ENCODE measurements at places on chromosomes 5 and 9.

GRCh38 chr9:74499770-74500583, 2.8 kb downstream of the RORB start:
- DNase-seq = no peak

GRCh38 chr9:5085993-5086392, 99.4 kb downstream of the INSL6 start:
- DNase-seq = no peak

GRCh38 chr5:133475986-133476385, 136.4 kb downstream of the FSTL4 start:
- DNase-seq = no peak

GRCh38 chr9:11064909-11065308, 452.1 kb upstream of the PTPRD start:
- no peak for DNase-seq

GRCh38 chr5:145467446-145467845, 367.7 kb downstream of the PRELID2 start:
- DNase-seq = no peak

GRCh38 chr5:119301906-119302305, 53.9 kb upstream of the TNFAIP8 start:
- DNase-seq = no peak

GRCh38 chr9:5900622-5901021, 9.9 kb downstream of the MLANA start:
- no peak for DNase-seq

GRCh38 chr5:54889826-54890225, 95.6 kb downstream of the ESM1 start:
- no peak for DNase-seq

DNA sequence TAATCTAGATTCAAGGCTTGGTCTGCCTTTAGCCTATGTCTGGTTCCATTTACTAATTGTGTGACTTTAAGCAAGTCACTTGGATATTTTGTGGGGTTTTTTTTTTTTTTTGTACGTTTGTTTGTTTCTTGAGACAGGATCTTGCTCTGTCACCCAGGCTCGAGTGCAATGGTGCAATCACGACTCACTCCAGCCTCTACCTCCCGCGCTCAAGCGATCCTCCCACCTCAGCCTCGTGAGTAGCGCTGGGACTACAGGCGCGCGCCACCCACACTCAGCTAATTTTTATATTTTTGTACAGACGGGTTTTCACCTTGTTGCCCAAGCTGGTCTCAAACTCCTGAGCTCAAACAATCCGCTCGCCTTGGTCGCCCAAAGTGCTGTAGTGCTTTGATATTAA, 1.1 kb upstream of the PFDN1 start:
- DNase-seq = no peak

DNA sequence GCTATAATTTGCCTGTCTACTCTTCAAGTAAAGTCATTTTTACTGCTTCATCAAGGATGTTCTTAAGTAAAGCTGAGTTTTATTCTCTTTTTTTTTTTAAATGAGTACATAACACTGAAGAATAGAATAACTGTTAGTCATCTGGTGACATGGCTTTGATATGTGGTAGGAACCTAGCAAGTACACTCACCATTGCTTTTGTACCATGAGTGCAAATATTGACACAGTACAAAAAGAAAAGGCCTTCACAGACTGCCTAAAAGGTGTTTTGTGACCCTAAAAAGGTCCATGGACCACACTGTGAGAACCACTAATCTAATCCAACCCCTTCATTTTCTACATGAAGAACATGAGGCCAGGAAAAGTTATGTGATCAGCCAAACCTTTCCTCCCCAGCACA, 55.0 kb downstream of the ECPAS start:
- no peak for DNase-seq

DNA sequence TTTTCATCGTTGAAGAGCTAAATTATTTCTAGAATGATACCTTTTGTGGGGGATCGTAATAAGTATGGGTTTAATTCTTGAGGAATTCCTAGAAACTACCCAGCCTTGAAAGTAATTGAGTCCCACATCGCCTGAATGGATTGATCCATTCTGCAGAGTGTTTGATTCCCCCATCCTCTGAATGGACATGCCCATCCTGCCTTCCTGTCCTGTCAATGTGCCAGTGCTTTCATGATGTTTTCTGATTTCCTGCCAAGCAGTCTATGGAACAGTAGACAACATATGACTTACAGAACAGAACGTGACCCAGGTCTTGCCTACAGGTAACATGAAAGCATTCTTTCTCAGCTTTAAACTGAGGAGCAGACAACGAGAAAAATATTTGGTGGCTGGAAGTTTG, 319.2 kb downstream of the DRD1 start:
- no peak for DNase-seq

- peak; percentile 70 for DNase-seq
These were observed 6.1 kb upstream of the TNIP1 start for GRCh38 chr5:151086905-151087360.

GRCh38 chr5:57368010-57368409, 114.6 kb downstream of the ACTBL2 start:
- no peak for DNase-seq

GRCh38 chr5:68154119-68154857, 61.3 kb upstream of the PIK3R1 start:
- DNase-seq = no peak

GRCh38 chr5:73121119-73121463, 716 bp downstream of the TMEM171 start:
- no peak for DNase-seq

GRCh38 chr9:89534515-89535287, 36.8 kb upstream of the SEMA4D start:
- DNase-seq = no peak

- DNase-seq = no peak
These were observed 16.8 kb downstream of the SERINC5 start for GRCh38 chr5:80238778-80239679.

DNA sequence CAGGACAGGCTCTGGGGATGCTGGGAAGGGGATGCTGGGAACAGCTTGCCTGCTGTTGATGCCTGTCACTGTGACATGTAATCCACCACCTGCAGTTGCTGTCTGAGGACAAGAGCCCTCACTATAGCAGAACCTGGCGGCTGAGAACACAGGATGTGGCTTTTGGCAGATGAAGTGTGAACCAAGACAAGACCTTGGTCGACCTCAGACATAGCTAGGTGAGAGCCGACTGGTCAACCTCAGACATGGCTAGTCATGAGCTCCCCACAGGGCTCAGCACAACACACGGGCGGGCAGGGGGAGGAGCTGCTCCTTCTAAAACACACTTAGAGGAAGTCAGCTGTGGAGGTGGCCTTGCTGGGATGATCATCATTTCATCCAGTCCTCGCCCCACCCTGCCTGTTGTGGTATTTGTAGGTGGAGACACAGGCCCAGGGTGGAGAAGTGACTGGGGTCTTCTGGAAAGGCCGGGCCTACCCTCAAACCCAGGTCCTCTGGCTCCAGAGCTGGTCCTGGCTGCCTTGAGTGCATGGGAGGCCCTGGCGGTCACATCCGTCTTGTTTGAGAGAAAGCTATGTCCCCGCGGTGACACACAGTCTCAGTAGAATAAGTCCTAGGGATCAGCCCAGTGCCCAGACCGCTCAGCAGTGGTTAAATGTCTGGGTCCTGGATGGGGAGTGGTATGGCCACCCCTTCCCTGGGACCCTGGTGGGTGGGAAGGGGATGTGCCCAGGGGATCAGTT, 6.1 kb downstream of the SUSD3 start:
- DNase-seq = peak; percentile 94

DNA sequence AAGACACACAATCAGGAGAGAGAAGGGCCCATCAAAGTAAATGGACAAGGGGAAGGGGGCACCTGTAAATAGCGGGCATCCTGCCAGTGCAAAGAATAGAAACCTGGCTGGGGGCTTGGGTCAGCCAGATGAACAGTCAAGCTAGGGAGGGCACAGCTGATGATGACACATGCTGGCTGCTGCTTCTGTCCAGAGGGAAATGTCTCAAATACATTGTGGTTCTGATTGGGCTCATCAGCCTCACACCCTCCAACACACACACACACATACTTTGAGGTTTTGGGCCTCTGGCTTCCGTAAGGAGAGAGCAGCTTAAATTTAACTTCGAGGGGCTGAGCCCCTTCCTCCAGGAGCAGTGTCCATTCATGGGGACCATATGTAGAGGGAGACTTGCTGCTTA, 27.6 kb upstream of the SPATA31E1 start:
- DNase-seq = no peak

DNA sequence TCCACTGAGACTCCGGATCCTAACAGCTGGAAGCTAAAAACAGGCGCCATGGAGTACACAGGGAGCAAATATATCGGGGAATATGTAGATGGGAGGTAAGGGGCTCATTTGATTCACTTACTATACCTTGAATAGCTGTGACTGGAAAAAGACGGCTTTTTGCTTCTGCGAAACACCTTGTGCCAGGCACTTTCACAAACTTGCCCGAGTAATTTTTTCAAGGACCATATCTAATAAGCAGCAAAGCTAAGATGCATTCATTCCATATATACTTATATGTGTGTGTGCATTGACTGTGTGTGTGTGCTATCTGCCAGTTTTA, 178 bp downstream of the MORN5 start:
- DNase-seq = no peak

DNA sequence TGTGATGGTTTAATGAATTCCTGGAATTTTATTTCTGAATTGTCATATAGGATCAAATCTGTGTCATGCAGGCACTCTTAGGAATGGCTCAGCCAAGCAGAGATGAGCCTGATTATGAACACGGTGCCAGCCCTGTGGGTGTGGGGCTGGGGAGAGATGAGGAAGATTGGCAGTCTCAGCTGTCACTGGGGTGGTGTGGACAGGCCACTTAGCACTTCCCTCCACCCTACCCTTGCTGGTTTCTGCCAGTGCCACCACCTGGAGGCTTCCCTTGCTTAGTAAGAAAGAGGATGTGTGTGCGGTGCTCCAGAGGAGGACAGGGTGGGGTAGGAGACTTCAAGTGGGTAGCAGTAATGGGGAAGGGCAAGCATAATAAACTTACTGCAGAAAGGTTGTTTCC, 226.6 kb downstream of the CD180 start:
- no peak for DNase-seq

DNA sequence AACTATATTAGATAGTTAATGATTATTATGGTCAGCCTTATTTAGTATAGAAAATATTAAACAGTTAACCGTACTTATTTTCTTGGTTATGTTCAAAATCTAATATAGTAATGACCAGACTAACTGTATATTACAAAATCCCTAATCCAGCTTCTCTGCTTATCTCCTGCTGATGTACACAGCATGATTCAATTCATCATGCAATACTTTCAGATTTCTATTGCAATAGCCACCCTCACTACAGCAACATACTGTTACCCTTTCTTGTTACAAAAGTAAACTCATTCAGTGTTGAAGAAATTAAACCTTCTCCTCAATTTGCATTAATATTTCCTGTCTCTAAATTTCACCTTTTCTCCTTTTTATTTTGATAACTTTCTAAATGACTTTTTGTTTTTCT, 1375.0 kb upstream of the NUDT12 start:
- DNase-seq = no peak

- no peak for DNase-seq
These were observed 10.4 kb upstream of the SLC30A5 start for GRCh38 chr5:69083412-69083811.

DNA sequence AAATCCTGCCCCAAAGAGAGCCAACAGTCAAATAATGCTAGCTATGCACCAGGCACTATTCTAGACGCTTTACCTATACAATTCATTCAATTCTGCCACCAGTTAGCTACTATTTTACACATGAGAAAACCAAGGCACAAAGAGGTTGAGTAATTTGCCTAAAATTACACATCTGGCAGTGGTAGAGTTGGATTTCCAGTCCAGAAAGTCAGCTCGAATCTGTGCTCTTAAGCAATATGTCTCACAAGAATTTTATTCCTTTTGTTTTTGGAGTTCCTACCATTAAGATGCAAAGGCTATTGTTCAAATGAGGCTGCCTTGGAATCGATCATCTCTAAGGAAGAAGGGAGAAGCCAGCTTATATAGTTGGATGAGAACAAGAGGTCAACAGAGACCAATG, 256.9 kb upstream of the RASA1 start:
- no peak for DNase-seq

- no peak for DNase-seq
These were observed 2.5 kb upstream of the ACTL7A start for GRCh38 chr9:108859459-108860114.

- DNase-seq = peak; percentile 16
These were observed 181.0 kb upstream of the PITX1 start for GRCh38 chr5:135214897-135215616.

DNA sequence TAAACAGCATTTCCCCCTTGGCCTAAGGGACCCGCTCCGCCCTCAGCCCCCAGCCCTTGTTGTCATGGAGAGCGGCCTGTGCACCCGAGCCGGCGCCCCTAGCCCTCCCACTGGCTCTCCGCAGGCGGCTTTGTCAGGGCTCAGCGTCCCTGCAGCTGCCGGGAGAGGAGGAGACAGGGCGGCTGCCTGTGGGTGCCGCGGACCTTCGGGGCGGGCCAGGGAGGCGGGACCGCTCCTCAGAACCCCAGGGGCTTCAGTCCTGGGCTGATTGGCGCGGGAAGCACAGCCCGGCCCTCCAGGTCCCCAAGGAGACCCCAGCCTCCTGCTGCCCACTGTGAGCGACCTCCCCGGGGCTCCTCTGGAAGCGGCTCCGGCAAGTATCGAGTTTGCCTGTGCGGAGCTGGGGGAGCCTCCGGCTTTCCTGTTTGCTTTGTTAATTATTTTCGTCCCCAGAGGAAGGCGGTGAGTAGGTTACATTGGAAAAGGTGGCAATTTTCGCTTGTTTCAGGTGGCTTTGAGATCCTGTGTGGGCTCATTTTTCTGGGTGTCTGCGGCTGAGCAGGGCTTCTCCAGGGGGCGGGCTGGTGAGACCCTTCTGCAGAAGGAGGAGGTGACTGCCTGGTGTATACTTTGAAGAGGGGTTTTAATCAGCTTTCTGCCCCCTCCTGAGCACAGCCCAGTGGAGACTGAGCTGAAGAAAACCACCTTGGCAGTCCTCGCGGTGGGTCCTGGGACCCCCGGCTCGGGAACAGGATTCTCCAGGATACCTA, at the start of gene FGD3:
Gene FGD3 (plus strand): TSS at position 256 of the 770 bp plus-strand sequence. CDS start 28,734 bp downstream, outside the sequence.
- DNase-seq = no peak
